ENCODE measurements at places on chromosomes 11 and 22. TPM values are rescaled to one million over a fixed set of nuclear protein-coding genes. Genes with fewer than 3 reads are reported as not detected.
A peak's percentile ranks its signal among the peaks of the same experiment; 100 is the strongest.

CABP7 gene
- polyA plus RNA-seq: 0.15 TPM

CSNK2A3 gene
- polyA plus RNA-seq: 4.4 TPM

BATF2 gene
- 0.35 TPM for polyA plus RNA-seq

C11orf65 gene
- polyA plus RNA-seq: 0.16 TPM

DNA sequence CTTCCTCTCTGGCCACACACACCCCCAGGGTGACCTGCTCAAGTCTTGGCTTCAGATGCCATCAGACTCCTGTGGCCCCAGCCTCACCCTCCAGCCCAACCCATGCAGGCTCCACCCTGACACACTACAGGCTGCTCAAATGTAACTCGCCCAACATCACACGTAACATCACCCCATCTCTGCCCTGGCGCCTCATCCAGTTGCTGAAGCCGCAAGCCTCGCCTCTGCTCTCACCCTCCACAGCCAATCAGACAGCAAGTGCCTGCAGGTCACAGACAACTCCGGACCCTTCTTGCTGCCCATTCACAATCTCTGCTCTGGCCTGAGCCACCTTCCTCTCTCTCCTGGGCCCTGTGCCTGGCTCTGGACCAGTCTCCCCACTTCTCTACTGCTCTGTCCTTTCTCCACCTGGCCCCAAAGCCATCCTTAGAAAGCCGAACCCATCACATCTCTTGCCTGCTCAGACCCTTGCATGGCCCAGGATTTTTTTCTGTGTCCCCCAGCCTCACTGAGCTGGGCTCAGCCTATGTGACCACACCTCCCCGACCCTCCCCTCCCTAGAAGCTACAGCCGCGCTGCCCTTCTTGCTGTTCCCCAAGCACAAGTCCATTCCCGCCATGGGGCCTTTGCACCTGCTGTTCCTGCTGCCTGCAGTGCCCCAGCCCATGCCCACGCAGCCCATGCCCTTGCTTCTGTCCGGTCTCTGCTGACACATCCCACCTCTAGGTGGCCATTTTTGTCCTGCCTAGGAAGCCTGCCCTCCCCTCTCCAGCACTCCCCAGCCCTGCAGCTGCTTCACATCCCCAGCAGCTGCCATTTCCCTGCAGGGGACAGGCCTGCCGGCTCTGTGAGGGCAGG lies 333.9 kb downstream of the CTTN start:
- no peak for DNase-seq

DNA sequence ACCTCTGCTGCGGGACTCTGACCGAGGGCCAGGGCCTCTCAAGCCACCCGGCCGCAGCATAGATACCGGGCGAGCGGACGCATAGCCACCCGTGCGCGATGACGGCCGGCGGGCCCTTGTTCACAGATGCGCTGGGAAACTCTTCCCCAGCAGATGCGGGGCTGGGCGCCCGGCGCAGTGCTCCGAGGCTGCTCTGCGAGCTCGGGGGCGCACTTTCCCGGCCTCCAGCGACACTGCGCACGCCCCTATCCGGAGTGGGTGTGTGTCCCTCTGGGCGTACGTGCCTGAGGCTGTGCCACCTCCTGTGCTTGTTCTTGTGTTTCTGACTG lies 104.7 kb upstream of the E2F8 start:
- peak; percentile 2 for DNase-seq

DNA sequence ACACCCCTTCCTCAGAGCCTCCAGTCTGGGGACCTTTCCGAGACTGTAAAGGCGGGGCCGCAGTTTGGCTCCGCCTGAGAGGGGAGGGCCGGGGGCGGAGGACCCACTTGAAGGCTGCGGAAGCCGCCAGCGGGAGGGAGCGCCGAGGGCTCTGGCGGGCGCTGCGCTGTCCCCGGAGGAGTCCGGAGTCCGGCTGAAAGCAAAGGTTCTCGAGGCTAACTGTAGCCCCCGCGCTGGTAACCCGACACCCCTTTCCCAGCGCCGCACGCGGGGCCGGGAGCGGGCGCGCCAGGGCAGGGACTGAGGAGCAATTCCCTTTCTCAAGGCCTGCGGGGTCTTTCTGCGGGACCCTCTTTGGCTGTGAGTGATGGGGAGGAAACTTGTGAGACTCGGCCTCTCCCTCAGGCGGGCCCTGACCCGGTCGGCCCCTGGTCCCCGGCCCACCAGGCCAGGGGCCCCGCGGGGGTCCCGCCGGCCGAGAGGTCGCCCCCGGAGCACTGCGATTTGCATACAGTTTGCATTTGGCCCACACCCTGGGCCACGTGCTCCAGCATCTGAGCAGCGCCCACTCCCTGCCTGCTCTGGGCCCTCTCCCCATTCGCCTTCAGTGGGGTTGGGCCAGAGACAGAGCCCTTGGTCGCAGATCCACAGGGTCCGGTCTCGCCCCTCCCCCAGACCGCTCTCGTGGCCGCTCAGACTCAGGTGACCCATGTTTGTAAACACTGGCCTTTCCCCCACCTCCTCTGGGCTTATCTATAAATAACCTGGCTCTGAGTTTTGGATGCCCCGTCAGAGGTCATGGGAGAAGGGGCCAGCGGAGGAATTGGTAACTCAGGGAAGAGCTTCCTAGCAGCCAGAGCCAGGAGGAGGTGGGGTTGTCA lies 519 bp upstream of the ART5 start:
- DNase-seq: peak; percentile 77

GRCh38 chr11:133841279-133842043 lies 3.9 kb downstream of the SPATA19 start:
- no peak for DNase-seq

DNA sequence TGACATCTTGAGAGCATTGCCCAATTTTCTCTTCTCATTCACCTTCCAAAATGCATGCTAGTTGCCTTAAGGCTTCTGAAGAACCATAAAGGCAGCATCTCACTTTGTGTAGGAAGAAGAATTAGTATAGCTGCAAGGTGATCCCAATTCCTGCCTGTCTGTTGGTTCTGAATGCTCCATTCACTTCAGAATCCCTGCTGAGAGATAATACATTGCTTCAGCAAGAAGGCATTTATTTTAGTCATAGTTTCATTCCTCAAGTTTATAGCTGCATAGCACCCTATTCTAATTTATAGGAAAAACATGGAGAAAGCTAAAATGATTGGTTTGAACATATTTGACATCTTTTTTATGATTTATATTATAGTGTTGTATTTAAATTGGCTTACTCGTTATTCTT lies 181.3 kb downstream of the METTL15 start:
- DNase-seq: no peak

DNA sequence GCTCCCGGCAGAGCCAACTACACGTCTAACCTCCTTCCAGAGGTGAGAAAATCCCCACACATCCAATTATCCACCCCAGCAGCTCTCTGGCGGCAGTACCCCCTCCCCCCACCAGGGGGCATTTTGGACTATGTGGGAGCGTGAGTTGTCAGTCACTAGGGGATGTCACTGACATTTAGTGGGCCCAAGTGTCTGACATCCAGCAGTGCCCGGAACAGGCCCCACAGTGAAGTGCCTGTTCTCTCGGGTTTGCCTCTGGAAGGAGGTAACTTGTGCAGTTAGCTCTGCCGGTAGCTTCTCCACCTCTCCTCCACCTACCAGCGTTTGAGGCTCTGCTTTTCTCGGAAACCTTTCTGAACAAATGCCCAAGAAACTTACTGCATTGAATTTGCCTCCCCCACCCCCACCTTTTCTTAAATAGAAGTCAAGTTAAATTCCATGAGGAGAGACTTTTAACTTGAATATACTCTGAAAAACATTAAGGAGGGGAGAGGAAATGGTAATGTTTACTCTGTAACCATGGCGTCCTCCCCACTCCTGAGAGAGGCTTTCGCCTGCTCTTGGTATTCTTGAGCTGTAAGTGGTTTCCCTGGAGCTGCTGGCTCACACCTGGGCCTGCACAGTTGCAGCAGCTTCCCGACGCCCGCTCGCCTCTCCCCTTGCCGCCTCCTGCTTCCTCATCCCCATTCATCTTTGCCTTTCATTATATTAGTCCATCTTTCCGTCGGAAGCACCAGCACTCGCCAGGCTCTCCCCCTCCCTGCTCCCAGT lies 112.8 kb downstream of the WNT7B start:
- DNase-seq: peak; percentile 62

DNA sequence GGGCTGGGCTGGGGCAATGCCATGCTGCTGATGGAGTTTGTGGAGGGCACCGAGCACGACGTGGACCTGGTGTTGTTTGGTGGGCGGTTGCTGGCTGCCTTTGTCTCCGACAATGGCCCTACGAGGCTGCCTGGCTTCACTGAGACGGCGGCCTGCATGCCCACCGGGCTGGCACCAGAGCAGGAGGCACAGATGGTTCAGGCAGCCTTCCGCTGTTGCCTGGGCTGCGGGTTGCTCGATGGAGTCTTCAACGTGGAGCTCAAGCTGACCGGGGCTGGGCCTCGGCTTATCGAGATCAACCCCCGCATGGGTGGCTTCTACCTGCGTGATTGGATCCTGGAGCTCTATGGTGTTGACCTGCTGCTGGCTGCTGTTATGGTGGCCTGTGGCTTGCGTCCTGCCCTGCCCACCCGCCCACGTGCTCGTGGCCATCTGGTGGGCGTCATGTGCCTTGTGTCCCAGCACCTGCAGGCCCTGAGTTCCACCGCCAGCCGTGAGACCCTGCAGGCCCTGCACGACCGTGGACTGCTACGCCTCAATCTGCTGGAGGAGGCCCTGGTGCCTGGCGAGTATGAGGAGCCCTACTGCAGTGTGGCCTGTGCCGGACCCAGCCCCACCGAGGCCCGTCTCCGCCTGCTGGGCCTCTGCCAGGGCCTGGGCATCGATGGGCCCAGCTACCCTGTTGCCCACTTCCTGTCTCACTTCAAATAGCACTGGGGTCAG lies 4.2 kb upstream of the RPS6KB2 start:
- DNase-seq: no peak

- no peak for DNase-seq
These were observed 35.7 kb upstream of the GLYATL2 start for GRCh38 chr11:58880166-58880565.

- no peak for DNase-seq
These were observed 130.6 kb downstream of the WNT11 start for GRCh38 chr11:76075716-76076115.

DNA sequence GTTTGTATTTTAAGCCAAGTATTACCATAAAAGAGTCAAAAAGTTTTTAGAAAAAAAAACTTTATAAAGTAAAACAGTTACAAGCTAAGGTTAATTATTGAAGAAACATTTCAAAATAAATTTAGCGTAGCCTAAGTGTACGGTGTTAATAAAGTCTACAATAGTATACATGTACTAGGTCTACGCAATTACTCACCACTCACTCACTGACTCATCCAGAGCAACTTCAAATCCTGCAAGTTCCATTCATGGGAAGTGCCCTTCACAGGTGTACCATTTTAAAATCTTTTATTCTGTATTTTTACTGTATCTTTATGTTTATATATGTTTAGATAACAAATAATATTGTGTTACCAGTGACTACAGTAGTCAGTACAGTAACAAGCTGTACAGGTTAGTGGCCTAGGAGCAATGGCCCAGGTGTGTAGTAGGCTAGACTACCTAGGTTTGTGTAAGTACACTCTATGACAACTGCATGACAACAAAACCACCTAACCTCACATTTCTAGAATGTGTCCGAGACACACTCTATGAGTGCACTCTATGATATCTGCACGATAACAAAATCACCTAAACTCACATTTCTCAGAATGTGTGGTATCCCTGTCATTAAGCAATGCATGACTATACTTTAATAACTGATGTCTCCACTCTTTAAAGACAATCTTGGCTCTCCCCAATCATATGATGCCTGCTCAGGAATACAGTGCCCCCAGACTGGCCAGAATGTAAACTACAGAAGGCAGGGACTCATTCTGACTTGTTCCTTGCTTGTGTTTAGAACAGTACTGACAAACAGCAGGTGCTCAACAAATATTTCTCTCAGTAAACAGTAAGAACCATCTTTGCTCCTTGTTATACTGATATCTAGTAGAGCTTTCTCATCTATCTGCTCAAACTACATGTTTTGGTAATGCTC lies 21.2 kb downstream of the KMT5B start:
- DNase-seq: no peak

DNA sequence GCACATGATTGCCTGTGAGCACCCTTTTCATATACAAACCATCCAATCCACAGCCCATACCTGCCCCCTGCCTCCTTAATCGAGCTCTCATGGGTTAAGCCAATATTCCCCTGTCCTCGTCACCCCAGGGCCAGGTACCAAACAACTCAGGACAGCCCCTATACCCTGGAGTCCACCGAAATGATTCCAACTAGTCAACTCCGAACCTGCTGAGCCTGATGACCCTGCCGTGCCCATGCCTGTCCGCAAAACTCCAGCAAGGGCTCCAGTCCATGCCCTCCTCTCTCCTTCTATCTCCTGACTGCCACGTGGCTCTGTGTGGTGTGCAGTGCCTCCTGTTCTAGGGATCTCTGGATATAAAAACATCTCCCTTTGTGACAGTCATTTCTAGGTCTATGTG lies 35.5 kb upstream of the SYT13 start:
- no peak for DNase-seq

DNA sequence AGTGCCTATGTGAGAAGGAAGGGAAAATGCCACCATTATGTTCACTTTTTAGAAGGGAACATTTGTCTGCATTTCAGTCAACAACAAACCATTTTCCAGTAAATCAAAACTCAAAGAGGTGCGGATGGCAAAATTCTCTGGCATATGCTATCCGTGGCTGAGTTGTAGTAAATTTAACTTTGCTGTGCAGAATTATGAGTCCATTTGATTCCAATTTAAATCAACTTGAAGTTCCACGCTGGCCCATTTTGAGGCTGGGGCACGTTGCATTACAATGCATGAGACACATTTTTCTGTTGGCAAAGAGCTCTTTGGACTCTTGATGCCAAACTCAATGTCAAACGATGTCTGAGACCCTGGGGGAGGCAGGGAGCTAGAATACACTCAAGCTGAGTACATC lies 211.8 kb downstream of the LRRC4C start:
- no peak for DNase-seq

DNA sequence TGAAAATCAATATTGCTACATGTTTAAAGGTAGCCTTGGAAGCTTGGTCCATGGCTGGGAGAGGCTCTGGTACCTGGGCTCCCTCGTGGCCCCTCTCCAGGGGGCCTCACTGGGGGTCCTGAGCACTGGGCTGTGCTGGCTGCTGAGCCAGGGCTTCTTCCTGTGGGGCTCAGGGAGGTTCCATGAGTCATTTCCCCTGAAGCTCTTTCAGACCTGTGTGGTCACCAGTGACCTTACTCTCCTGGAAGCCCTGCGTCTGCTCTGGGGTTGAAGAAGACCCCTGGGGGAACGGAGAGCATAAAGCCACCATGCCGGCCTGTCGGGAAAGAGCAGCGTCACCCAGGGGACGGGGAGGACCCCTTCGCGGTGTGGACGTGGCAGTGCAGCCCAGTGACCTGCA lies 389.0 kb downstream of the TBC1D22A start:
- no peak for DNase-seq

DNA sequence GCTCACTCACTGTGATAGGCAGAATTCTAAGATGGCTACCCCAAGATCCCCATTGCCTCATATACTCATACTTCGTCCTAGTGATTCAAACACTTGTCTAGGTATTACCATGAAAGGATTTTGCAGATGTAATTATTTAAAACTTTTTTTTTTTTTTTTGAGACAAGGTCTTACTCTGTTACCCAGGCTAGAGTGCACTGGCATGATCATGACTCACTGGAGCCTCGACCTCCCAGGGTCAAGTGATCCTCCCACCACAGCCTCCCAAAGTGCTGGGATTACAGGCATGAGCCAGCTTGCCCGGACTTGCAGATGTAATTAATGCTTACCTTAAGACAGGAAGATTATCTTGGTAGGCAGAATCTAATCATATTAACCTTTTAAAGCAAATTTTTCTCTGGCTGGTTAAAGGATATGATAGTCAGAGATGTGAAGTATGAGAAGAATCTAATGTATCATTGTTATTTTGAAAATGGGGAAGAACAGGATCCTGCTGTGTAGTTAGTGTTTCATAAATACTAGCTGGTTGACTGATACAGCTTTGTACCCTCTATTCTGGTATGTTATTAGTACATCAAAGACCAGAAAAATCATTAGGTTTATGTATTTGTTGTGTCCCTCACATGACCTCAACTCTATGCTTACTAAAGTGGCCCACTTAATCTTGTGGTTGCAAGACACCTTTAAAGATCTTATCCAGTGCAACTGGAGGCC lies 35.5 kb downstream of the C2CD3 start:
- DNase-seq: peak; percentile 77

Data from A549 (cell line).